ENCODE measurements at places on chromosomes 7 and 10.

DNA sequence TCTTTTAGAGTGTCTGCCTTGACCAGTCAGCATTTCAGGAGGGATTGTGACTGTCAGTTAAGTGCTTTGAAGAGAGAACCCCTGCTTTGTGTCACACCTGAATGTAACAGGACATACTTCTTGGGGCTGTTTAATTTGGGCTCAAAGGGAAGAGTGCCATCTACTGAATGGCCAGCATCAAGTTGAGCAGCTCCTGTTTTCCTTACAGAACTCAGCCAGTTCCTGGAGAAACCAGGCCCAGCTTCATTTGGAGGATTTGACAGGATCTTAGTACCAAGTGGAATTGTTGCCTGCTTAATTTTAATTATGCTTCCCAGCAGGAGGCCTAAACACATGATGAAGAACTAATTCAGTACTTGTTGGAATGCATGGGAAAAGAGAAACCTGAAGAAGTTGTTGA is 8.3 kb downstream of the ADD3 start:
- no peak for DNase-seq

DNA sequence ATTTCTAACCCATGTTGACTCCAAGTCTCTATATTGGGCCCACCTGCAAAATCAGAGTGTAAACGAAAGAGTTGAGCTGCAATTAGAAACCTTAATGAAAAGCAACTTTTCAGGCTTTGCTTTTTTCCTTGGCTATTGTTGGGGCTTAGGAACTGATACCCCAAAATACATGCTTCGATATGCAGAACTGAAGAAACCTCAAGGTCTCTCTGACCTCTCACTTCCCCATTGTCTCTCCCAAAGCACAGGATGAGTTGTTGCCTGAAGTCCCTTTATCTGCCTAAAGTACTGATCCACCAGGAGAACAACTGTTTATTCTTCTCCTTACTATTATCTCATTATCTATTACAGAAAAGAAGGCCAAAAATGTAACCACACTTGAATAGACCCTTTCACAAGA is 666.0 kb upstream of the LRRTM3 start:
- DNase-seq, result no peak

- DNase-seq, result no peak
Measured at GRCh38 chr10:88999625-89000024, 9.0 kb downstream of the FAS start.

GRCh38 chr7:17463511-17464085 is 165.1 kb downstream of the AHR start:
- no peak for DNase-seq

- no peak for DNase-seq
Measured at GRCh38 chr10:116431598-116431997, 4.0 kb downstream of the PNLIPRP3 start.

DNA sequence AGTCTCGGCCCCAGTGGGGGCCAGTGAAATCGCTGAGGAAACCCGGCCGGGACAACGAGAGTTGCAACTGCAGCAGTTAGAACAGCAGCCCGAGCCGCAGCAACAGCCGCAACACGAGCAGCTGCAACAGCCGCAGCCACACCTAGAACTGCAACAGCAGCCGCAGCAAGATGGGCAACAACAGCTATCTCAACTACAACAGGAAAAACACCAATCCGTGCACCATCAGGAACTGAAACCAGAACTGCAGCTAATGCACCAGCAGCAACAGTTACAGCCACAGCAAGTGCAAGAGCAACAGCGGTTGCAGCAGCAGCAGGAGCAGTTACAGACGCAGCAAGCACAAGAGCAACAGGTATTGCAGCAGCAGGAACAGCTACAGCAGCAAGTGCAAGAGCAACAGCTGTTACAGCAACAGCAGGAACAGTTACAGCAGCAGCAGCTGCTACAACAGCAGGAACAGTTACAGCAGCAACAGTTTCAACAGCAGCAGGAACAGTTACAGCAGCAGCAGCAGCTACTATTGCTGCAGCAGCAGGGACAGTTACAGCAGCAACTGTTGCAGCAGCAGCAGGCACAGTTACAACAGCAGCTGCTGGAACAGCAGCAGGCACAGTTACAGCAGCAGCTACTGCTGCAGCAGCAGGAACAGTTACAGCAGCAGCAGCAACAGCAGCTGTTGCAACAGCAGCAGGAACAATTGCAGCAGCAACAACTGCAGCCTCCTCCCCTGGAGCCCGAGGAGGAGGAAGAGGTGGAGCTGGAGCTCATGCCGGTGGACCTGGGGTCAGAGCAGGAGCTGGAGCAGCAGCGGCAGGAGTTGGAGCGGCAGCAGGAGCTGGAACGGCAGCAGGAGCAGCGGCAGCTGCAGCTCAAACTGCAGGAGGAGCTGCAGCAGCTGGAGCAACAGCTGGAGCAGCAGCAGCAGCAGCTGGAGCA is 6.1 kb downstream of the ZNF853 start:
- DNase-seq, result no peak

DNA sequence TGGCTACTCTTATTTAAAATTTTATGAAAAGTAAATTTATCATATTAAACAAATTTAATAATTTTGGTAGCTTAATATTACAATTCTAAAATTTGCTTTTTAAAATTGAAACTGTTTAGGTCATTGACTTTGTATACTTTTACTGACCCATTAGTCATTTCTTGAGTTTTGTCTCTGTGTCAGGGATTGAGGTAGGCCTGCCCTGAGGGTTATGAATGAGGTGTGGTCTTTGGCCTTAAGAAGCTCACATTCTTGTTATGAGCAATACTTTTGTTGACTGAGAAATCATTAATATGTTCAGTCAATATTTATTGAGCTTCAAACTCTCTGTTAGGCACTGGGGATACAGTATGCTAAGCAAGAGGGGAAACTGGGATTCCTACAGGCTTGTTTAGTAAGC is 47.0 kb upstream of the RPA3 start:
- DNase-seq, result no peak

DNA sequence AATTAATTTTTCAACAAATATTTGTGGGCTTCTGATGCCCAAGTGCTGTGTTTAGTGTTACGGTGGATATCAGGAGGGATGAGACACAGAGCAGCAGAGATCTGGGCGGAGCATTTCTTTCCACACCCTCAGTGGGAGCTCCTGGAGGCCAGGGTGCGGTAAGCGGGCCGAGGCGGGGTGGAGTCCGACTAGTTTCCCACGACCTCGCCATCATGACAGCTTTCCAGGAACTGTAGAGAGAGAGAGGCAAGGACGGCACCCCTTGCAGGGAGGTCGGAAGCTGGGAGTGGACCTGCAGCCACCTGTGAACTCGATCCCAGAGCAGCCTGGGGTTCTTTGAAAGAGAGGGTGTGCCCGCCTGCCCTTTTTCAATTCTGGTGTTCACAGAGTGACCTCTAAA is 128.2 kb downstream of the ACTR3B start:
- no peak for DNase-seq

DNA sequence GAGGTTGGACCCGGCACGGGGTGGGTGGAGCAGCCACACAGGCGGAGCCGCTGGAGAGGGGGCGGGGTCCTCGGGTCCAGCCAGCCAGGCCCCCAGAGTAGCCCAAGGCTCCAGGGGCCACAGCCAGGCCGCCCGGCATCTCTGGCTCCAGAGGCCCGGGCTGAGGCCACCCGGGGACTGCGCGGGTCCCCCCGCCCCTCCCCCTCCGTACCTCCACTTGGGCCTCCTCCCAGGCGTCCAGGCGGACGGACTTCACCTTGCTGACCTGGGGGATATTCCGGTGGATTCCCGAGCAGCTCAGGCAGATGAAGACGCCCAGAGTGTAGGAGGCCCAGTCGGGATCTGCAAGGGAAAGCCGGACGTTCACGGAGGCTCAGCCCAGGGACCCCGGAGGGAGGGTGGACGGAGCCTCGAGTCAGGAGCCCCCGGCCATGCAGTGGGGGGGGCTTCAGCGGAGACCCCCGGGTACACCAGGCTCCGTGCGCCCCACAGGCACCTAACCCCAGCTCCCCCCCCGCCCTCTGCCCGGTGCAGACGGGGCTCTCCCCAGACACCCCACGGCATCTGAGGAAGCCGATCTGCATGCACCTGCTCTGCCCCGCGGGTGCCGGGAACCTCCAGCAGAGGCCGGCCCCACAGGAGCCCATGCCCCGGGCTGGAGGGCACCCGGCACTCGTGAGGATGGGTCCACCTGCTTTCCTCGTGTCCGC is 19.2 kb downstream of the ADAP1 start:
- DNase-seq, result no peak

- no peak for DNase-seq
Measured at GRCh38 chr10:14508725-14509124, 178.0 kb upstream of the FRMD4A start.

DNA sequence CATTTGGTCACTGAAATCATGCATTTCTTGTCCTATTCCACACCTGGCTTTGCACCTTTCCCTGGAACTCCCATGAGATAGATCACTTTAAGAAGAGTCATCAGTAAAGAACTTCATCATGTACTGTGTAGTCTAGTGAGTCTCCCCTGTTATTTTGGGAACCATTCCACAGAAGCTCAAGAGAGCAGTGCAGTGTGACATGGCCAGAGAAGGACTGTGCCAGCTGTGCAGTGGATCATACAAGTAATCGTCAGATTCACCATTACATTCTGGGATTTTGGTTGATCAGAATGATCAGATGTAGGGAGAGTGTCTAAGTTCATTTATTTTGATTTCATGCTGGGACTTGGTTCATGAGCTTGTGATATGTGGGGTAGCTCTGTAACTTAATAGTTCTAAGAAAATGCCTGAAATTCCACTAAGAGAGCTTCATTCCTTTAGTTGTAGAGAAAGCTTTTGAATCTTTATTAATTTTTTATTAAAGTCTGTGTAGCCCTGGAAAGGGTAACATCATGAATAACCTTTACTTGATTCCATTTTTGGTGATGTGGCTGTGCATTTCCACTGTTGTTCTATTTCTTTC is 166.8 kb downstream of the SUGCT start:
- no peak for DNase-seq

GRCh38 chr10:78851647-78852046 is 217.1 kb upstream of the ZMIZ1 start:
- no peak for DNase-seq

DNA sequence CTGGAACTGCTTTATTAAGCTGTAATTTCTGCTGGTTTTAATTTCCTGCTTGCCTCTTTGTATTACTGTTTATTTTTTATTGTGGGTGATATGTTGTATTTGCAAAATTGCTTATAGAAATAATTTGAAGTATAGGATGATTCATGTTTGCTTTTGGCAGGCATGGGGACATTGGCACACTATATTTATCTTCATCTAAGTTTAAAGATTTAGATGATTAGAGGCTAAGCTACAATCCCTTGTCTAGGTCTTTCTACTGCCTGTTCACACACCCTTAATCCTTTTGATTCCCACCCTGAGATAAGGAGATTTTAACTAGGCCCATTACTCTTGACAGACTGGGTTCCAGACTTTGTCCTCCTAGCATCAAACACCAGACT is 182.8 kb upstream of the KAT6B start:
- DNase-seq, result no peak

GRCh38 chr10:92413011-92413410 is 122.0 kb downstream of the MARCHF5 start:
- DNase-seq, result no peak

DNA sequence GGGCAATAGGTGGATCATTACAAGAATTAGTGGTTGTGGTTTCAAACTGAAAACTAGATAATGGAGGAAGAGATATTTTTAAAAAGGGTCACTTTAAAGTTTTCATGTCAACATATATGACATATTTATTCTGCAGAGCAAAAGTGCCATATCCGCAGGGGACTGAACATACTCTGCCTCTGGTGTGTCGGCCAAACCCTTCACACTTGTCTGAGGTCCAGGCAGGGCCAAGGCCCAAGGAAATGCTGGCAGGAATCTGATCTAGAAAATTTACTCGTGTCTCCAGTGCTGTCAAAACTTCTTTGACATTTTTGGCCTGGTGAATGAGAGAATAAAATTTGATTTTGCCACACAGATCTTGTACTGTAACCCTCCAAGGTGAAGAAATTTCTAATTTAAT is 562.3 kb downstream of the CCSER2 start:
- DNase-seq, result no peak

DNA sequence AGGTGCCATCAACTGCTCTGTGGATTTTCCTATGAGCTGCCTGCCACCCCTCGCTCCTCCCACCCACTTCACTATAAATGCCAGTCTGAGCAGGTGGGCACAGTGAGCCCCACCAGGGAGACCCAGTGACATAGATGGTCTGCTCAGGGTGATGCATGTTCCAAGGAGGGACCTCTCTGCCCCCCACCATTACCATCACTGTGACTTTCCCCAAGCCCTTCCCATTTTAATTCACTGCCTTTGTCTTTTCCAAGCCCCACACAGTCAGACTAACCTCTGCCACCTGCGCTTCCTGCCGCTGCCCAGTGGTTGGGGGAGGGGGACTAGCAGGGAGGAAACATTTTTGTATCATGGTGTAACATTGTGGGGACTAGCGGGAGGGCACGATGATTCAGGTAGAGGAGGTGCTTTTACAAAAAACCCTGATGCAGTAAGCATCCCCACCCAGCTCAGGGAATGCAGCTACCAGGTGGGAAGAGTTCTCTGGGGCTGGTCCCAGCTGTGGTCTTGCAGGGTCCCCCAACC is 24.6 kb downstream of the PRSS2 start:
- no peak for DNase-seq

DNA sequence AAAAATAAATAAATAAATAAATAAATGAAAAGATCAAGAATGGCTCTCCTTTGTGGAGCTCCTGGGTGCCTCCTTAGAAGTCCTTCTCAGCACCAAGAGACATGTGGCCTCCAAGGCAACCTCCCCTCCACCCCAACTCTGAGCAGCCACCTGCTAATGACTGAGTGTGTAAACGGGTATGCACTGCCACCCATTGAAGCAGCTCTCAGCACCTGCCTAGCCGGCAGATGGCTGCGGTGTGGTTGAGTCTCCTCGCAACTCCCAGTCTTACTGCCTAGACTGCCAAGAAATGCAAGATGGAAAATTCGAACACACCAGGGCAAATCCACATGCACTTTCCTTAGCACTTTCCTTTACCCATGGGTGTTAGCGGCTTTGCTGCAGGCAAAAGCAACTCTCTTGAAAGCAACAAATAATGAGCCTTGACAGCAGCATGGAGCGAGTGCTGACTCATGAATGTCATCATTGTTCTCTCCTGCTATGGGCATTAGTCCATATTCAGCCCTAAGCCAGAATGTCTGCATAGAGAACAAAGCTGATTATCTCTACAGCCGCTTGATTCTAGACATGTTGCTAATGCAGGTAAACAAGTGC is 913.9 kb upstream of the AUTS2 start:
- DNase-seq, result no peak

GRCh38 chr7:28106321-28106829 is 74.2 kb downstream of the JAZF1 start:
- no peak for DNase-seq

DNA sequence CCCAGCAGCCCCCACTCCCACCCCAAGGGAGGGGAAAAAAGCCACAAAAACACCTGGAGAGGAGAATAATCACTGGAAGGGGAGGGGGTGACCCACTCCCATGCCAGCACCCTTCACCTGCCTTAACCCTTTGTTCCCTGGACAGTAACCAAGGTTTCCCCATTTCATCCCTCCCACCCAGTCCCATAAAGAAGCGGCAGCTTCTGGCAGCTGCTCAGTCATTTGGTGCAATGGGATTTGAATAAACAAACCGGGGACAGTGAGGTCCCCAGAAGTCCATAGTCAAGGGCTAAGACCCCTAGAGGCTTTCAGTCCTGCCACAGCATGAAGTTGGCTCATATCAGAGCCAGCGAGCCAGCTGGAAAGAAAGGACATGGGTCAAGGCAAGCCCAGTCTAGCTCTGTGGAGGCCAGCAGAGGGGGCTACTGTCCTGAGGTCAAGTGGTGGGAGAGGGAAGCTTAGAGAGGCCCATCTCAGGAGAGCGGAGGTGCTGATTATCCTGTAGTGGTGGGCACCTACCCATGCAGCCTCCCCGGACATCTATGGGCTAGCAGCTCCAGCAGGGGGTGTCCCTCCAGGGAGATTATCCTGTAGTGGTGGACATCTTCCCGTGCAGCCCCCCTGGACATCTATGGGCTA is 58.9 kb upstream of the LBX1 start:
- no peak for DNase-seq

Data from stimulated activated CD8-positive, alpha-beta memory T cell treated with anti-CD3 and anti-CD28 coated beads, Interleukin-4, amount 100 ng/mL, for 1 hour (primary cell).